Cardiac fibroblast (primary cell): ENCODE measurements at places on chromosomes 11 and 22.

GRCh38 chr11:111586388-111586831 lies 15.8 kb upstream of the SIK2 start:
- DNase-seq, result peak; percentile 68

GRCh38 chr11:13495929-13496328 lies at the start of gene PTH:
PTH (minus strand) TSS chr11:13495997; CDS start chr11:13492855, 3,142 bp downstream.
- DNase-seq, result no peak

- no peak for DNase-seq
Measured at GRCh38 chr11:2891326-2892214, 6.0 kb upstream of the CDKN1C start.

GRCh38 chr11:79623375-79623774 lies 182.5 kb upstream of the TENM4 start:
- no peak for DNase-seq

GRCh38 chr11:17163736-17164135 lies 44.0 kb downstream of the PIK3C2A start:
- DNase-seq, result no peak

GRCh38 chr11:121671283-121672168 lies 218.8 kb upstream of the SORL1-AS1 start:
- DNase-seq, result peak; percentile 39

- DNase-seq, result no peak
Measured at GRCh38 chr22:29722151-29722550, 2.3 kb downstream of the CABP7 start.

GRCh38 chr22:19884161-19884953 lies 29.7 kb upstream of the GNB1L start:
- no peak for DNase-seq

- peak; percentile 33 for DNase-seq
Measured at GRCh38 chr22:46036558-46037408, 59.8 kb upstream of the WNT7B start.

DNA sequence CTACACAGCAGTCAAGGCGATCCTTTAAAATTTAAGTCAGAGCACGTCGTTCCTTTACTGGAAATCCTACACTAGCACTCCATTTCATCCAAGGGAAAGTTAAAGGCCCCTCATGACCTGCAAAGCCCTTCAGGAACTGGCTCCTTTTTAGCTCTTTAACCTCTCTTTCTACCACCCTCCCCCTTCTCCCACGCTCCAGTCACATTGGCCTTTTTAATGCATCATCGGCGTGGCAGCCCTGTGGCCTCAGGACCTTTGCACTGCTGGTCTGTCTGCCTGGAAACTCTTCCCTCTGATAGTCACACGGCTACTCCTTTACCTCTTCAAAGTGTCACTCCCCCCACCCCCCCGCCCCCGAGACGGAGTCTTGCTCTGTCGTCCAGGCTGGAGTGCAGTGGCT lies 1.2 kb upstream of the PTPN5 start:
- DNase-seq, result no peak

DNA sequence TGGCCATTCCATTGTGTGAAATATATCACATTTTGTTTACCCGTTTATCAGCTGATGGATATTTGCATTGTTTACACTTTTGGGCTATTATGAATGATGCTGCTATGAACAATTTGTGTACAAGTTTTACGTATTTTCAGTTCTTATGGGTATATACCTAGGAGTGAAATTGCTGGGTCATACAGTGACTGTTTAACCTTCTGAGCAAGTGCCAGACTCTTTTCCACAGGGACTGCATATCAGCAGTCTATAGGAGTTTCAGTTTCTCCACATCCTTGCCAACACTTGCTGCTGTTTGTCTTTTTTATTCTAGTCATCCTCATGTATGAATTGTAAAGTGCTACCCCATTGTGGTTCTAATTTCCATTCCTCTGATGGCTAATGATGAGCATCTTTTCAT lies 108.2 kb downstream of the EMSY start:
- DNase-seq, result no peak

GRCh38 chr11:98587884-98588283 lies 432.9 kb upstream of the CNTN5 start:
- DNase-seq, result no peak

DNA sequence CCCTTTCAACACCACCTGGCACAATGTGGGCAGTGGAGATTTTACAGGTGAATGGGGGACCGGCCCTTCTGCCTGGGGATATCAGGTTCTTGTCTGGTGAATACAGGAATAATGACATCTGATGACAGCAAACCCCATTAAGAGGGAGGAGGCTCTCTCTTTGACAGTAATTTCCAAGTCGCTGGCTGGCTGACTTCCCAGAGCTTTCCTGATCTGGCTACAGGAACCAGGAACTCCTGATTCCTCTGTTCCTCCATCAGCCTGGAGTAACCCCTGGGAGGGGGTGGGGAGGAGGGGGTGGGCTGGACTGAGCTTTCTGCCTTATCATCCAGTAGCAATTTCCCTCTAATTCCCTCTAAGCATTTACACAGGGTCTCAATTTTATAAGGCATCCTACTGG lies 3.7 kb upstream of the MIEF1 start:
- DNase-seq, result no peak

DNA sequence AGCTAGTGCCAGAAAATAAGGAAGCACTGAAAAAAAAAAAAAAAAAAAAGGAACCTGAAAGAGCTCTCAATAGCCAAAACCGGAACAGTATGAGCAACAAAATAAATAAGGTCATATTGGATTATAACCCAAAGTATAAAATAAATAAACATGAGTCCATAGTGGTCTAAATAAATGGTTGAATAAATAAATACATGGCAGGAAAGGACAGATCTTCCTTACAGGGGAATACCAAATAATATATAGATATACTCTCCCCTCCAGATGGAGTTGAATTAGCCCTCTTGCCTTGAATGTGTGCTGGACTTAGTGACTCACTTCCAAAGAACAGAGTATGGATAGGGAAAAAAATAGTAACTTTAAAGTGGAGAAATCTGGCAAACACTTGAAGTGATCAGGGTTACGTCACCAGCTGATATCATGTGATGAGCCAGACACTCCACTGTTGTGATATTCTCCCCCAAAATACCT lies 14.3 kb upstream of the ARRB1 start:
- peak; percentile 78 for DNase-seq

DNA sequence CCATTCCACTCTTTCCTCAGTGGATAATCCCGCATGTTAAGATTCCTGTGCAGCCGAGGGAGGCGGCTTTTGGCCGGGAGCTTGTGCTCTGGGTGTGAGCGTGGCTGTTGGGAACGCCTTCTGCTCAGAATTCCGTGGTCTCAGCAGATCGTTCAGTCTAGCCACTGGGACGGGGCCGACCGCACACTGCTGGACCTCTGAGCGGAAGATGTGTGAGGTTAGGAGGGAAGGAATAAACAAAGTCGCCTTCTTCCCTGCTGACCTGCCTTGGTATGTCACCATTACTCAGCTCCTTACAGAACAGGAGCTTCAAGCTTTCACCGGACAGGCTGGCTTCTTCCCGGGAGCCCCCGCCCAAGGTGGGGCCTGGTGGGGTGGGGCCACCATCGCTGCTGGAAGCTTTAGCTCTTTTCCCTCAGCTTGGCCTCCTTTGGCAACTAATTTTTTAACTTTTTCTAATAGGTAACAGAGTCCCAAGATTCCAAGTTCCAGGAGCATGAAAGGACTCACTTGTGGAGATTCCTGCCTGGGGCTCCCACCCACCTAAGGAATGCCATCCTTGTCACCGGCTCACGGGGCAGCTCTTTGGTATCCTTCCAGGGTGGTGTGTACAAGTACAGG lies 22.5 kb upstream of the SEPTIN5 start:
- DNase-seq, result peak; percentile 76

DNA sequence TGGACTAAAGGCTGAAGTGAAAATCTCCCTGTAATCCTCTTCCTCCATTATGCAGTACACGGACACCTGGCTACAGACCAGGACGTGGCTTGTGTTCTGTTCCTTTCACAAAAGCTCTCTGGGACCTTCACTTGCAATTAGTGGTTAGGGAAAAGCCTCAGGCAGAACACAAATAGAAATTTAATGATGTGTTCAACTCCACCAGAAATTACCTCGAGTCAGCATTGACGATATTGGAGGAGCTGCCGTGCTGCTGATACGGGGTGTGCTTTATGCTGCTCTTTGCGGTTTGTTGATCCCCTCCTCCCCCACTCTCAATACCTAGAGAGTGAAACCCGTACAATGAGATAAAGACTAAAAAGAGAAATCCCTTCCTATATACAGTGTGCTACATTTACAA lies 48.9 kb downstream of the POLD3 start:
- DNase-seq, result no peak
